ENCODE measurements at places on chromosomes 5 and 9.

- no peak for DNase-seq
Observed at GRCh38 chr5:146254223-146254622, 50.8 kb downstream of the RBM27 start.

GRCh38 chr9:36136894-36137391 lies 410 bp downstream of the GLIPR2 start:
- no peak for DNase-seq

DNA sequence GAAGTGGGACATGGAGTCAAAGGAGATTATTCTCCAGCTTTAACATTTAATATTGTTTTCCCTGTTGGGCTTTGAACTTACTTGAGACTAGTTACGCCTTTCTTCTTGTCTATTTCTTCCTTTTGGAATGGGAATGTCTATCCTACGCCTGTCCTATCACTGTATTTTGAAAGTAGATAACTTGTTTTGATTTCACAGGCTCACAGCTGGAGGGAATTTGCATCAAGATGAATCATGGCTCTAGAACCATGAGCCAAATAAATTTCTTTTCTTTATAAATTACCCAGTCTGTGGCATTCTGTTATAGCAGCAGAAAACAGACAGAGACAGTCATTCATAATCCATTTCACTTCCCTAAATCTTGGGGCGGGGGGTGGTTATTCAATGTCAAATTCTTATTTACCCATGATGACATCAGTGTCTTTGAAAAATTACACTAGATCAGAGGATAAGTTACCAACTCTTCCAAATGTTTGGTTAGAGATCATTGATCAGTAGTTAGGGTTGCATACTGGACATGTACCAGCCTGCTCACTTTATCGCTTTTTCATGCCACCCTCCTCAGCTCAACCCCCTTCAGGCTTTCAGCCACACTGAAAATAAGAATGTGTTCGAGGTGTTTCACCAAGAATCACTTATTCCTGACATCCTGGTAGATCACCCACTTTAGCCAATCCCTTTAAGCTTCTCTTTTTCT lies 419.6 kb upstream of the PIK3R1 start:
- no peak for DNase-seq

DNA sequence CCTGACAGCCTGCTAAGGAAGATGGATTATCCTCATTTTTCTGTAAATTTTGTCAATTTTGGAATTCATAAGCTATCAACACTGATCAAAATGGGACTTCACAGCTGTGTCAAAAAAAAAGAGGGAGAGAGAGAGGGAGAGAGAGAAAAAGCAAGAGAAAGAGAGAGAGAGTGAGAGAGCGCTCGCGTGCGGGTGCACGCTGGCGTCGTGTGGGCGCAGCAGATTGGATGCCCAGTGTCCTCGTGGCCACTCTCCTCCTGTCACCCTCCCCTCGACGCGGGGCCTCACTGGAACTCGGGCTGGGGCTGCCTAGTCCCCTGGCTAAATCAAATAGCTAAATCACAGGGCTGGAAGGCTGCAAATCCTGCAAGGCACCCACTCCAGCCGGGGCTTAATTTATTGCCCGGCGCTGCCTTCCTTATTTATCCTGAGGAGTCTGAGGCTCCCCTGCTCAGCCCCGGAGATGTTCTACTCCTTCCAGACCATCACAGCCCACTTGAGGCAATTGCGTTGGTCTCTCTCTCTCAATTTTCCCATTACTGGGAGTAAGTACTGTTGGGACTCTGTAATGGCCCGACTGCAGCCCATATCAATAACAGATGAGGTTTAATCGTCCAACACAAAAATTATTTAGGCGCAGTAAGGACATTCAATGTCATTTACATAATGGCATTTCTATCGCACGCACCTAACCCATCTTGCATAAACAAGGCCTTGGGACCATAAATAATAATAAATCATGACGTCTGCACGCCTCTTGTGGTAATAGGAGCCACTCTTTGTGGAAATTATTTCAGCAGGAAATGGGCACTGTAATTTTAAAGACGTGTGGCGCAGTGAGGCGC lies 94.2 kb downstream of the PAX5 start:
- no peak for DNase-seq

DNA sequence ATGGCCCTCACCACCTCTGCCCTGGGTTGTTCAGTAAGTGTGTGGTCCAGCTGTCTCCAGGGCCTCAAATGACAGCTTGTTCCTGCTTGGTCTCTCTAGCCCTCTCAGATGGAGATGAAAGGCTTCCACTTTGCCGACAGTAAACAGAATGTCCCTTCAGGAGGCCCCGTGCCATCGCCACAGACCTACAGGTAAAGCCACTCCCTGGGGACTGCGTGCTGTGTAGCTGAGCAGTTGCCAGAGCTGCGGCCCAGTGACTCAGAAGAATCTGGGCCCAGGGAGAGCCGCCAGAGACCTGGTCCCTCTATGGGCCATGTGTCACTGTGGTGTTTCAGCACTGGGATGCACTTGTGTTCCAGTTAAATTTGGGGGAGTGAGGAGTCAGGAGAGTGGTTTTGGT lies 10.6 kb upstream of the POMT1 start:
- no peak for DNase-seq

GRCh38 chr5:35884191-35884769 lies 27.6 kb downstream of the IL7R start:
- DNase-seq, result no peak

GRCh38 chr5:158212917-158213316 lies 354.0 kb upstream of the CLINT1 start:
- no peak for DNase-seq

- DNase-seq, result no peak
Observed at GRCh38 chr9:127877566-127877998, at the start of gene AK1. Gene AK1 (minus strand): TSS chr9:127877675. CDS start chr9:127874617, 3,058 bp downstream.

DNA sequence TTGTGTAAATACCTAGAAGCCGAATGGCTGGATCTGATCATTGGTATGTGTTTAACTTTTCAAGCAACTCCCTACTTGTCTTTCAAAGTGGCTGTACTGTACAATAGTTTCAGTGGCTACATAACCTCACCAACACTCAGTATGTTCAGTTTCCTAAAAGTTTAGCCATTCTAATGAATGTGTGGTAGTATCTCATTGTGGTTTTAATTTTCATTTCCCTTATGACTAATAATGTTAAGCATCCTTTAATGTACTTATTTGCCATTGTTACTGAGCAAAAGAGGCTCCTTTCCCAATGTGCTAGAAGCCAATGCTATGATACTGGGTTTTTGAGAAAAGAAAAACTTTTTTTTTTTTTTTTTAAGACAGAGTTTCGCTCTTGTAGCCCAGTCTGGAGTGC lies 27.8 kb upstream of the ALDOB start:
- no peak for DNase-seq

- DNase-seq, result no peak
Observed at GRCh38 chr9:13508681-13509080, 229.2 kb upstream of the MPDZ start.

GRCh38 chr5:30502277-30502676 lies 691.2 kb upstream of the CDH6 start:
- no peak for DNase-seq

DNA sequence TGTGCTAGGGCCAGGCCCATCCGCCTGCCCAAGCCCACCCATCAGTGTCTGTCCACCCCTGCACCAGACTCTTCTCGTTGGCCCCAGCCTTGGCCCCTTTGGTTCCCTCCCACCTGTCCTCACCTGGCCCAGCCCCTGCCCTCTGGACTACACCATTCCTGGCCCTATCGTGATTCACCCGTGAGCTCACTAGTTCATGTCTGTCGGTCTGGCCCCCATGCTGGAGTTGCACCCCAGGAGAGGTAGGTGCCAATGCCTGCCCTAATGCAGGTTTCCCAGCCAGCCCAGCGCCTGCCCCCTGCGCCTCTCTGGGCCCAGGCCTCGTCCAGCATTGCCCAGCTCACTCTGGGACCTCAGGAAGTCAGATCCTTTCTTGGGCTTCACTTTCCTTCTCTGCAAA lies 115.4 kb upstream of the LMX1B start:
- no peak for DNase-seq

DNA sequence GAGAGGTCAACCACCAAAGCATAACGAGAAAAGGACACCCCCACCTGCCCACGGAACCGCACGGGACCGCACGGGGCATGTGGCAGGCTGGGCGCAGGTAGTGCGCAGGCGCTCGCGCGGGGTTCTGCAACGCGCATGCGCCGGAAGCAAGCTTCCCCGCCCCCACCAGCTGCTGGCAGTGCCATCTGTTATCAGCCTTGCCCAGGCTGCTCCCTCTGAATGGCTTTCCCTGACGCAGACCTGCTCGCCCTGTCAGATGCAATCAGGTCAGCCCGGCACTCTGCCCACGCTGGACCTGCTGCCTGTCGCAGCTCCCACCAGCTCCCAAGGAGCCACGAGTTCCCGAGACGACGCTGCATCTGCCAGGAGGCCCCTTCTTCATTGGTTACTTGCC lies 22.8 kb downstream of the PTCH1 start:
- DNase-seq, result no peak

GRCh38 chr5:128966375-128966774 lies 1.1 kb downstream of the SLC27A6 start:
- no peak for DNase-seq

DNA sequence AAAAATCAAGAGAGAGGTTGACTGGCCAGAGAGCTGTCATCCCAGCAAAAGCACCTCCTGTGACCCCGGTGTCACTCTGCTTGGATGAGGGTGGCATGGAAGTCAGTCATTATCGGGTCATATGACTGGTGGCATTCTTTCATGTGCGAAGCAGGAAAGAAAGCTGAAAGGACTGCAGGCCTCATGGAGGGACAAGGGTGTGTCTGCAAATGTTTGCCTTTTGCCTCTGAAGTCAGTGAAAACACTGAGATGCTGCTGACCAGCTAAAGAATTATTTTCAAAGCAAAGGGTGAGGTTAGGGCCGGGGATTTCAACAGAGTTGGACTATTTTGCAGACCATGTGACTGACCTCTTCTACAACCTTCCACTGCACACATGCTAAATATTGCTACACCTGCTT lies 298.3 kb downstream of the CSNK1G3 start:
- DNase-seq, result no peak

- DNase-seq, result peak; percentile 60
Observed at GRCh38 chr9:113580041-113580953, 116.8 kb downstream of the RGS3 start.

GRCh38 chr5:148992265-148992664 lies 70.6 kb downstream of the SH3TC2 start:
- no peak for DNase-seq

GRCh38 chr5:133113331-133114061 lies 61.7 kb downstream of the HSPA4 start:
- DNase-seq, result peak; percentile 35

GRCh38 chr5:151092762-151093161 lies 11.9 kb upstream of the TNIP1 start:
- no peak for DNase-seq

DNA sequence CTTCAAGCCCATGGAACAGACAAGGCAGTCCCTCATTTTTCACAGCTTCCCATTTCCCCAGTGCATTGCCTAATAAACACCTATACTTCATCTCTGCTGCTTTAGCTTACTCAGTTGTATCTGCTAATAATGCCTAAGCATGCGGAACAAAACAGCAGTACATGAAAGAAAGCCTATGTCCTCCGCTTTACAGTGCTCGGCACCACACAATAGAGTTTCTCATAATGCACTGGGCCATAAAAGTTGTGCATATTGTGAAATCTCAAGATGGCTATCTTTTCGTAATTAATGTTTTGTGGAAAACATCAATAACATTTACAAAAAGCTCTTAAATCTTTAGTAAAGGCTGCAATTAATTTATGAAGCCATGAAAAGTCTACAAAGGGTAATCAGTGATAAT lies 69.3 kb downstream of the DENND1A start:
- DNase-seq, result no peak

- DNase-seq, result no peak
Observed at GRCh38 chr5:125595095-125595494, 828.1 kb upstream of the GRAMD2B start.

DNA sequence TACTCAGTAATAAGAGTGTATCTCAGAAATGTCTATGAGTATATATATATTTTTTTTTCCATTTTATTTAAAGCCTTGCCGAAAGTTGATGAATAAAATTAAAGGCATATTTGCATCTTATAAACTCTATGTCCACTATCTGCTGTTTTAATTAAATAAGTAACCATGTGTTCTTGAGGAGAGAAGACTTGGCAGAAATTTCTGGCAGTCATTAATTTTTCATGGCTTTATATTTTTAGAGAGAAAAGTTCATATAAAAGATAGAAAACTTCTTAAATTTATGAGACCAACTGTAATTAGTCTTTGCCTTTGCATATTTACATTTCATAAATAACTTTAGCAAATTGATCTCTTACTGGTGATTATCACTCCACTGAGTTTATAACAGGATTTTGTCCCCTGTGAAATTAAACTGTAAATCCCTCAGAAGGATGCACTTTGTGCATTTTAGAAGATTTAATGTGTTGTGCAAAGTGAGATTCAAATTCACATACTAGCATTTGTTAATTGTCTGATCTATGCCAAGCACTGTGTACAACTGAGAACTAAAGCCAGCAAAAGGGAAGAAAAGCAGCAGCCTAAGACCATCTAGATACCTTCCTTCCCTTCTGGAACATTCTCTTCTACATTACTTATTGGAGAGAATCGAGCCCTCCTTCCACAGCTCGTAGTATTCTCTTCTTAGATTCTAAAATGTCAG lies 108.7 kb downstream of the SNCAIP start:
- no peak for DNase-seq

GRCh38 chr9:6538666-6539071 lies 106.9 kb downstream of the GLDC start:
- no peak for DNase-seq

DNA sequence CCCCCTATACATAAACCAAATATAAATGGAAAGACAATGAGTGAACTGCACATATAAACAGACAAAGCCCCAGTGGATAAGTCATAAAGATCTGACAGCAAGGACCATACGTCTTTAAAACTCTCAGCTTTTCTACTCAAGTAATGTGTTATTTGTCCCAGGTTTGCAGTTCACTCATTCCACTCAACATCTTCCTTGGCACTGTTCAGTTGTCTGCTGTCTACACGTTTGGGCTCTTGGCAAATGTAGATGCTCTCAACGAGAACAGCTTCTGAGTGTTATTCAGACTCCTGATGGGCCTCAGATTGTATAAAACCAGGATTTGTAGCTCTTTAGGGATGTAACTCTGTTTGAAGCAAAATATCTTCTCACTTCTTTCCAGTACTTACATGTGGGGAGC lies 198.2 kb upstream of the SEMA6A start:
- DNase-seq, result no peak

DNA sequence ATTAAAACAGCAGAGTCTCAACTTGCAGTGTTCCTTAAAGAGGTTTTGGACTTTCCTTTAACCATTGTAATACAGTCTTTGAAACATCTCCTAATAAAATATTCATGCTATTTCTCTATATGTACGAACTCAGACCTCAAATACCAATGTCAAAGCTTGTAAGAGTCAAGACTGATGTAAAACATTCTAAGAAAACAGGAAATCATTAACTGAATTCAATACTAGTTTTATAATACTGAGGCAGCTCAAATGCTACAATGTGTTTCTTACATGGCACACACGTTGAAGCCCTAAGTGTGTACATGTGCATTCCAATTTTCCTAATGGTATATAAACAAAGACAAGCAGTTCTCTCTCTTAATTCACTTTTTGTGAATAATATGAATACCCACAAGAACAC lies 11.6 kb downstream of the PSIP1 start:
- no peak for DNase-seq

DNA sequence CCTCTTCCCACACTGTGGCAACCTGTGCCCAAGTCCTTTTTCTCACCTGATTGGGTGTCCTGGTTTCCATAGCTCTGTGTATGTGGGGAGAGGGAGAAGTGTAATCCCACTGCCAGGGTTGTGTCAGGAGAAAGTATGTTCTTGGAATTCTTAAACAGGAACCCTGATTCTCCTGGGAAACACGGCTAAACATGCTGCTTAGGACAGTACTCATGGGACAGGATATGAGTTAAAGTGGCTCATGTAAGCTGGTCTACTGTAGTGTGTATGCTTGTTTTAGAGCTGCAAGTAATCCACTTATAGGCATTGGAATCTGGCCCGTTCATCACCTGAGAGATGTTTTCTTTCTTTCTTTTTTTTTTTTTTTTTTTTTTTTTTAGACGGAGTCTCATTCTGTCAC lies 23.9 kb downstream of the ARHGEF28 start:
- DNase-seq, result no peak
